ENCODE measurements at places on chromosomes 7 and 10. TPM values are rescaled to one million over a fixed set of nuclear protein-coding genes. Genes with fewer than 3 reads are reported as not detected.
A peak's percentile ranks its signal among the peaks of the same experiment; 100 is the strongest.

Gene MARCHF5
- 17.6 TPM for total RNA-seq

DNA sequence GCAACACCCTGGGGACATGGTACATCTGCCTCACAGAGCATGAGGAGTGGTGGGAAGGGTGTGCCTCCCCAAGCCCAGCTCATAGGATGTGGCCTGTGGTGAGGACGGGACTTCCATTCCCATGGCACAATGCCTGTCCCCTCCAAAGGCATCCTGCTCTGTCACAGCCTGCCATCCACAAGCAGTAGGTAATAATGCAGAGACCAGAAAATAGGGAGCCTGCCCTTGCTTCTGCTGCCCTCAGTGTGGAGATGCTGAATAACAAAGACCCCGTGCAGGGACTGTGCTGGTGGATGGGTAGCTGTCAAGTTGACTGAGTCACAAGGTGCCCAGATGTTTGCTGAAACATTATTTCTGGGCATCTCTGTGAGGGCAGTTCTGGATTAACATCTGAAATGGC is 199.9 kb upstream of the GRB10 start:
- peak; percentile 69 for DNase-seq

Gene FGL2
- not detected for total RNA-seq

DNA sequence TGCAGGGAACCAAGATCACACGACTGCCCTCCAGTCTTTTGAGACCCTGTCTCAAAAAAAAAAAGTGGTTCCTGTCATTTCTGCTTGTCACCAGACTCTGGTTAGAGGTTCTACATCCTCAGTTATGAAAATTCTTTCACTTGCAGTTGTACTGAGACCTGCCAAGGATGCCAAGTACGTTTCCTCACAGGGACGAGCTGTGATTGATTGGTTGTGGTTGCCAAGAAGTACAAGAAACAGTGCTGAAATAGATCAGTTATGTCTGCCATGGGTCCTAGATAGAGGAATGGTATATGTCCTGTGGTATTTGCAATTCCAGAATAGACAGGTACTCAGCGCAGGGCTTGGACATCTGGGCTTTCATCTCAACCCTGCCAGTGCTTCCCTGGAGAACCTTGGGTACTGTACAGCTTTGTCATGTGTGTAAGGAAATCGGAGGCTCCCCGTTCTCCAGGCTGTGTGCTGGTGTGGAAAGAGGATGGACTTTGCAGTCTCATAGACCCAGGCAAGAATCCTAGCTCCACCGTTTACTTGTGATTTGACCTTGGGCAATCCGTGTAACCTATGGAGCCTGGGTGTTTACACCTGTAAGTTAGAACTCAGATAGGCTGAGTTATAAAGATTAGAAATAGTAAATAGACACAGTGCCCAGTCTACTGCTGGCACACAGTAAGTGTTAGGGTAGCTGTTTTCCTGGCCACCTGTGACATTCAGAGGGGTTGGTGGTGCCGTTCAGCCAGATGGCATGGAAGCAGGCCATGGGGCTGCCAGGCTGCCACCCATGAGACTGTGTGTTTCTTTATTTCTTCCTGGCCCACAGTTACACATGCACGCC is 53.0 kb downstream of the COL13A1 start:
- DNase-seq: no peak

GRCh38 chr10:119428789-119429188 is 113.7 kb downstream of the RGS10 start:
- DNase-seq: no peak

Gene CCDC172
- 1.8 TPM for total RNA-seq

Gene NRAP
- total RNA-seq: not detected

Gene PON3
- not detected for total RNA-seq

- no peak for DNase-seq
Measured at GRCh38 chr7:35705932-35706461, 11.1 kb upstream of the HERPUD2 start.

Gene MALRD1
- 0.20 TPM for total RNA-seq

Gene IQUB
- total RNA-seq: 0.39 TPM

GRCh38 chr7:124029396-124030188 is 3.3 kb downstream of the TMEM229A start:
- no peak for DNase-seq

GRCh38 chr10:111297351-111297848 is 220.6 kb downstream of the ADRA2A start:
- DNase-seq: no peak

DNA sequence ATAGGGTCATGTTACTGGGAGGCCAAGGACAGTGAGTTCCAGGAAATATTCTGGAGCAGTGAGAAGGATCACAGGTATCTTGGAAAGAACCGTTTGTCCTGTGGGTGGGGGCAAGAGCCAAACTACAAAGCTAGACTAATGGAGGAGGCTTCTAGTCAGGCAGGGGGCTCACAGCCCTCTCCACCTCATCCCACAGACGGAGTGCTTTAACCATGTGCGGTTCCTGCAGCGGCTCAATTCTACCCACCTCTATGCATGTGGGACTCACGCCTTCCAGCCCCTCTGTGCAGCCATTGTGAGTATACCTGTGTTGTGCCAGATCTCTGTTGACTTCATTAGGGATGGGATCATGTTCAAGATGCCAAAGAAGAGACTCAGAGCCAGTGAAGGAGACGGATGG is 8.1 kb downstream of the SEMA4G start:
- no peak for DNase-seq

DNA sequence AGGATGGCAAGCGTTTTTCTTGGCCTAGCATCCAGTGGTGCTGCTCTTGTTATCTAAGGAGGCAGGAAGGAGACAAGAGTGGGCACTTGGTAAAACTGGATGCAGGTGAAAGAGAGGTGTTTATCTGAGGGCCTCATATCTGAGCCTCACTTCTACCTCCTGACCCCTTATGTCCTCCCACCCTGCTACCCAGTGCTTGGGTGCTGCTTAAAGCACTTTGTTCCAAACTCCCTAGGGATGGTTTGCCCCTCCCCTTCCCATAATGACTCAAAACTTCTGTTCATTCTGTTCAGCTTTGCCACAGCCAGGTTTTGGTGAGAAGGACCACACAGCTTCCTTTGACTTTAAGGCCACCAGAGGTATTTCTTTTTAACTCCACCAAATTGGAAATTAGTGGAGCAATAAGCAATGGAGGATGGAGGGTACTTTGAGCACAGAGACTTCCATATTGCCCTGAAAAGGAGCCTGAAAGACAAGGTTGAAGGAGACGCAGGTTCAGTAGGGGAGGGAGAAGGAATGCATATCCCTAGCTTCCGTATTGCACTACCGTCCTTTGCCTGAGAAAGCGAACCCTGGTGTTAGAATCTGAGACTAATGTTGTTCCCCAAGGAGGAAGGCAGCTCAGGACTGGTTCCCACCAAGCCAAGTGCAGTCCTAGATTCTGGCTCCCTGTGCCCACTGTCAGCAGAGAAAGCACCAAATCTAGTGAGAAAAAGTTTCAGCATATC is 30.1 kb downstream of the ENTPD1 start:
- DNase-seq: no peak

Gene PPP1R3C
- 1.2 TPM for total RNA-seq

Gene OIT3
- total RNA-seq: not detected

DNA sequence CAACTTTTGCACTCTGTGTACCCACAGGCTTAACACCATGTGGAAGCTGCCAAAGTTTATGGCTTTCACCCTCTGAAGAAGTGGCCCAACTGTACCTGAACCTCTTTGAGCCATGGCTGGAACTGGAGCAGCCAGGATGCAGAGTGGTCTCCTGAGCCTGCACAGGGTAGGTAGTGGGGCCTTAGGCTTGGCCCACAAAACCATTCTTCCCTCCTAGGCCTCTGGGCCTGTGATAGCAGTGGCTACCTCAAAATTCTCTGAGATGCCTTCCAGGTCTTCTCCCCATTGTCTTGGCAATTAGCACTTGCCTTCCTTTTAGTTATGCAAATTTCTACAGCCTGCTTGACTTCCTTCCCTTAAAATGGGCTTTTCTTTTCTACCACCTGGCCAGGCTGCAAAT is 19.3 kb upstream of the SPAM1 start:
- DNase-seq: no peak

Gene ZNF467
- total RNA-seq: 0.31 TPM

DNA sequence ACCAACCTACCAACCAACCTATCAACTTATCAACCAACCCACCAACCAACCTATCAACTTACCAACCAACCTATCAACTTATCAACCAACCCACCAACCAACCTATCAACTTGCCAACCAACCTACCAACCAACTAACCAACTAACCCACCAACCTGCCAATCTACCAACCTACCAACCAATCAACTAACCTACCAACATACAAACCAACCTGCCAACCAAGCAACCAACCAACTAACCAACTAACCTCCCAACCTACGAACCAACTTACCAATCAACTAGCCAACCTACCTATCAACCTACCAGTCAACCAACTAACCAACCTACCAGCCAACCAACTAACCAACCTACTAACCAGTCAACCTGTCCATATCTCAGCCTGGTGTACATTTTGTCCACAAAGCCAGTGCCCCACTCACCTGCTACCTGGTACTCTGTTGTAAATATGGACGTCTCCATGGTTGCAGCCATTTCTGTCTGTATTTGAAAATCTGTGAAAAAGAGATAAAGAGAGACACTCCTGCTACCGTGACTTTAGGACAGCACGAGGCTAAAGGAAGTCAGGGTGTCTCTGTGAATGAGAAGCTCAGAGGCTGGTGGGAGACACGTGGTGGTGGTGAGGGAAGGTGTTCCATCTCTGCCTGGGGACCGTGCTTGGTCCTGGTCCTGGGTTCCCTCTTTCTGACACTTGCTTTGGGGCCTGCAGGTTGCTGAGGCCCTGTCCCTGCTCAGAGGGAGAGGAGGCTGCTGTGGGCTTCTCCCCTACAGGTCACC is 41.9 kb upstream of the IL15RA start:
- no peak for DNase-seq

- DNase-seq: no peak
Measured at GRCh38 chr10:119502618-119503155, 39.8 kb downstream of the RGS10 start.

- DNase-seq: no peak
Measured at GRCh38 chr10:122254831-122255230, 16.3 kb upstream of the BTBD16 start.

DNA sequence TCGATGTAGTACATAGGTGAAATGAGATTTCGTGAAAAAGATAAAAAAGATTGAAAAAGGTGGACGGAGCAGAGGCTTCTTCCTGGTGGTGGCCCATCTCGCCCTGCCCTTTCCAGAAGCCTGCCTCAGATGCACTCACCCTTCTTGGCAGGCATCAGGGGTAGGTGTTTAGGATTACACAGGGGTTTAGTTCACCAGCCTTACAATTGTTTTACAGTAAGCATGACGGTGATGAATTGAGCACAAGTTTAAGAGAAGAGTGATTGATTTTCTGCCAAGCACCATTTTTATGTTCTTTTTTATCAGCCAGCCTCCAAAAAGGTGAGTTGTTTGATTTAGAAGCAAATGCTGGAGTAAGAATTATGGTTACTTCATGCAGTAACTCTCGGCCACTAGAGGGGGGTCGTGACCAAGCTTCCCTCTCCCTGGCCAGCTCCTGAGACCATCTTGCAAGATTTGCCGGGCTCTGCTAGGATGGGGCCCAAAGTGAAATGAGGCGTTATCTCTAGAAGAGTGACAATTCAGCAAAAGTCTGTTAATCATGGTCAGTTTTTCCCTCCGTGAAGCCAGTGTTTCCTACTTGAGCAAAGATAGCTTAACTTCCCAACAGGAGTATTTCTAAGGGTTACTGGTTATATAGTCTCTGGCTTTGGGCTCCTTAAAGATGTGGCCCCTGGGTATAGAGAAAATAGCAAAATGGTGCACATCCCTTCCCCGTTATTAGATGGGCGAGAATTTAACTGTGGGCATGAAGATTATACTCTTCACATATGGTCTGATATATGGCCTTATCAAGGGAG is 228.8 kb downstream of the BMPER start:
- DNase-seq: peak; percentile 81

Gene AIMP2
- total RNA-seq: 77.6 TPM
